Psoas muscle (tissue), 8 donors: ENCODE measurements at places on chromosomes 3 and 15. TPM values are rescaled to one million over a fixed set of nuclear protein-coding genes. Genes with fewer than 3 reads are reported as not detected.

GRCh38 chr15:23482764-23483489, 35.9 kb upstream of the GOLGA6L2 start:
- no peak for DNase-seq

DNA sequence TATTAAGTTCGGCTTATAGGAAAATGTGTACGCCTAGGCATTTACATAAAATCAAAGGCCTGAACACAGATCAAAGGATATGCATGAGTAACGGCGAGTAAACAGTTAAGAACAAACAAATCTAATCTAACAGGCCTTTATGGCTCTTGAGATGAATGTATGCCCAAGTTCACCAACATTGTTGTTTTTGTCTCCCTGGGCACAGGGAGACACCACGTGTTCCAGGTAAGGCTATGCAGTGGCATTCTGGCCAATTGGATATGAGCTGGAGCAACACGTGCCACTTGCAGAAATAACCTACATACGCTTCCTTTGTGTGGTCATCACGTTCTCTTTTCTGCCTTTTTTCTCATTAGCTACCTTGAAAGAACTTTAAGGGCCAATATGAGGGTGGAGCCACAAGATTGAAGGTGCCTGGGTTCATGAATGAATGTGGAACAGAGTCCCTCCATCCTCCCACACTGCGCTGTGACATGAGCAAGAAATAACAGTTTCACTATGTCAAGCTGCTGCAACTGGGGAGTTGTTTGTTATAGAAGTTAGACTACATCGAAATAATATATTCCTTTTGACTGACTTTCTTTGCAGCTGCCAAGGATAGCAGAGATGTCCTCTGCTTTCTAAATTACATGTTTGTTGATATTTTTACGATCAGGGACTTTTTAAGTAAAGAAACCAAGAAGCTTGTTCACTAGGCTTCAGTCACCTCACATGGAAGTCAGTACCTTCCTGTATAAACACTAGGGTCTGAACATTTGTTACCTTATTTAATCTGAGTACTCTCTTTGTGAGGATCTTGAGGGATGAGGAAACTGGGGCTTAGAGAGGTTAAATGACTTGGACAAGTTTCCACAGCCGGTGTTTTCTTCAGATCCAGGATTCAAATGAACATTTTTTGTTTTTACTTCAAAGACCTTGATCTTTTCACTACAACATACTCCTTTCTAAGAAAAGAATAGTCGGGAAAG, 427.5 kb upstream of the TBL1XR1 start:
- no peak for DNase-seq

GRCh38 chr3:64361962-64362735, 136.9 kb upstream of the PRICKLE2 start:
- no peak for DNase-seq

DNA sequence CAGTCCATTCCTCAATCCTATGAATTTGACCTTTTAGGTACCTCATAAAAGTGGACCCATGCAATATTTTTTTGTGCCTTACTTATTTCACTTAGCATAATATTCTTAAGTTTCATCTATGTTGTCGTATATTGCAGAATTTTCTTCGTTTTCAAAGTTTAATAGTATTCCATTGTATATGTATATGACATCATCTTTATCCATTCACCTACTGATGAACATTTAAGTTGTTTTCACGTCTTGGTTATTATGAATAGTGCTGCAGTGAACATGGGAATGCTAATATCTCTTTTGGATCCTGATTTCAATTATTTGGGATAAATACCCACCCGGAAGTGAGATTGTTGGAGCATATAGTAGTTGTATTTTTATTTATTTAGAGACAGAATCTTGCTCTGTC, 65.1 kb downstream of the AP4E1 start:
- DNase-seq: no peak

DNA sequence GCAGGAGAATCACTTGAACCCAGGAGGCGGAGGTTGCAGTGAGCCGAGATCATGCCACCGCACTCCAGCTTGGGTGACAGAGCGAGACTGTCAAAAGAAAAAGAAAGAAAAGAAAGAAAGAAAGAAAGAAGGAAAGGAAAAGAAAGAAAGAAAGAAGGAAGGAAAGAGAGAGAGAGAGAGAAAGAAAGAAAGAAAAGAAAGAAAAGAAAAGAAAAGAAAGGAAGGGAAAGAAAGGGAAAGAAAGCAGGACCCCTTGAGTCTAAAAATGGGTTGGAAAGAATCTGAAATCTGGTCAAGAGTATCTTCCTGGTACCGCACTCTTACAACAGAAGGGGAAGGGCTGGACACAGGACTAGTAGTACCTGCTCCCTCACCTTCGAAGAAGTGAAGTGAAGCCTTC, 19.6 kb downstream of the CRYGS start:
- no peak for DNase-seq

GRCh38 chr3:141243271-141243707, 11.7 kb downstream of the PXYLP1 start:
- no peak for DNase-seq

- no peak for DNase-seq
These were observed 3.8 kb upstream of the FOXB1 start for GRCh38 chr15:60000113-60000823.

- no peak for DNase-seq
These were observed 127.1 kb downstream of the ABHD5 start for GRCh38 chr3:43817825-43818224.

DNA sequence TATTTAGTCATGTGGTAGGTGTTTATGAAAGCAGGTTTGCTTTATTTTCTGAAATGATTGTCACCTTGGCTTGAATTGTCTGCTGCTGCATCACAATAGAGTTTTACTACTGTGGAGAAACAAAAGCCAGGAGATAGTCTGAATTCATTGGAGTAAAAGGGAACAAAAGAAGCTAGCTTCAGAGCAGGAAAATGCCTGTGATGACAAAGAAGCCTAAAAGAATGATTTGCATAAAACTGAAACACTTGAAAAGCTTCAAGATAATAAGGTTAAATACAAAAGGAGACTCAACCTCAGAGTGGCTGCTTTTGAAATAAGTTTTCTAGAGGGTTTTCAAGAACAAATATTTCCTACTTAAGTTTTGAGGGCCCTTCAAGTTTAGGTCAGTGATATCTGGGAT, 138.3 kb downstream of the PTPRG start:
- DNase-seq: no peak

SLC22A14 gene
- 0.17 TPM for total RNA-seq

CCR2 gene
- total RNA-seq: 1.0 TPM

PLCD1 gene
- 2.8 TPM for total RNA-seq

COL8A1 gene
- total RNA-seq: 1.2 TPM

PLSCR2 gene
- not detected for total RNA-seq

KBTBD13 gene
- 1.3 TPM for total RNA-seq
